ENCODE measurements at places on chromosomes 12 and 14. TPM values are rescaled to one million over a fixed set of nuclear protein-coding genes. Genes with fewer than 3 reads are reported as not detected.

GRCh38 chr12:6782850-6783566, 6.3 kb upstream of the CD4 start:
- DNase-seq, result no peak

DNA sequence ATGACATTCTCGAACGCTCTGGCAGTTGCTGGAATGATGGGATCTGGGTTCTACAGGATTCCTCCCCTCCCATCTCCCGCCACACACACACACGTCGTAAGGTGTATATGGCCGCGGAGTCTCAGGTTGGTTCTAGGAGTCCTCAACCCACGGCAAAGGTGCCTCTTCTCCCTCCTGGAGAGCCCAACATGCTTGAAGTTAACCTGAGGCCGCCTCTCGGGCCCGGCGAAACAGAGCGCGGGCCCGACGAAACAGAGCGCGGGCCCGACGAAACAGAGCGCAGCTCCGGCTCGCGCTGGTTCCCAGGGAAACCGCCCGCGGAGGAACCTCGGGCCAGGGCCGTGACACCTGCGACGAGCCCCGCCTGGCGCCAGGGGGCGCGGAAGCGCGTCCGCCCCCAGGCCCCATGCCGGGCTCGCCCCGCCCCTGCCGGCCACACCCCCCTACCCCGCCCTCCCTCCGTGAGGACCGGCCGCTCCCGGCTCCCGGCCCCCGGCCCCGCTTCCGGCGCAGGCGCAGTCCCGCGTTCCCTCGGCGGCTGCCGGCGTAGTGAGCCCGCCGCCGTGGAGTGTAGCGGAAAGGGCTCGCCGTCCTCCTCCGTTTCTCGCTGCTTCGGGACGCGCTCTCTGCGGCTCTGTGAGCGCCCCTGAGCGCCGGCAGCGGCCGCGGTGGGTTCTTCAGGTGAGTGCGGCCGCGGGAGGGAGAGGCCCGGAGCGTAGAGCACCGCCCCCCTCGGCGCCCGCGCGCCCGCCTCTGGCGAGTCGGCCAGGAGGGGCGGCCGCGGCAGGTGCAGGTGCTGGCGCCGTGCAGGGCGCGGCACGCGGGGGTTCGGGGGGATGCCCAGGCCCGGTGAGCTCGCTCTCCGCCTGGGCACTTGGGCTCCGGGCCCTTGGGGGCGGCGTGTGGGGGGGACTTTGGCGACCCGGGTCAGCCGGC, at the start of gene RAB3IP:
Gene RAB3IP, plus strand, starts transcription at position 510 of the 936 bp plus-strand sequence. CDS start 16,549 bp downstream, outside the sequence.
- peak; percentile 92 for DNase-seq

- DNase-seq, result no peak
These were observed 170.9 kb downstream of the DUSP6 start for GRCh38 chr12:89181271-89181920.

DNA sequence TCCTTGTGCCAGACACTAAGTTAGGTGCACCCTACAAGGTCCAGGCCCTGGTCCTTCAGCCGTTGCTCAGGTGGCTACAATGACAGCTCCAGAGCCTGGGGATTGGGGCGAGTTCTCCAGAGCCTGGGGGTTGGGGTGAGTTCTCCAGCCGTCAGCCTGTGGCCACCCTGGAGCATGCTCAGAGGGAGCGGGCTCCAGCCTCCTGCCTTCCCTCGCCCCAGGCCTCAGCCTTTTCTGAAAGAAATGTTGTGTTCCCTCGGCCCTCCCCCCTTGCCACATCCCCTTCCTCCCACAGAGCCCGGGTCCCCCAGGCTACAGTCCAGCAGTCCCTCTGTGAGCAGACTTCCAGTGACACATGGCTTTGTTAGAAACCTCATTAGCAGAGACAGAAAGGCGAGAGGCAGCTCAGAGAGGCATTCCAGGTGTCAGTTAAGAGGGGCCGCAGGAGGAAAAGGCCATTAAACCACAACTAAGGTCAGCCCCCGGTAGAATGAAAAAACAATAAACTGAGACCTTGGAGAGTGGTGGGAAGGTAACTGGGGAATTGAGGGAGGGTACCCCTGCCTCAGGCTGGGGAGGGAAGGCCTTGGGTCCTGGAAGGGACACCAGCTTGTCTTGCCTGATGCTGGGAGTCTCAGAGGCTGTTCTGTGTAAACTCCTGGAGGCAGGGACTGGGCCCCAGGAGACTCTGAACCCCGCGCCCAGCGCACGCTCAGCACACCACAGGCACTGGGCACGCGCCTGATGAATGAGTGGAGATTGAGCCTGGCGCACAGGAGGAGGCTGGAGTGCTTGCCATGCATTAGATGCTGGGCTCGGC, 23.1 kb upstream of the COL2A1 start:
- peak; percentile 29 for DNase-seq

The TNS2 gene
- total RNA-seq, result 3.2 TPM

DNA sequence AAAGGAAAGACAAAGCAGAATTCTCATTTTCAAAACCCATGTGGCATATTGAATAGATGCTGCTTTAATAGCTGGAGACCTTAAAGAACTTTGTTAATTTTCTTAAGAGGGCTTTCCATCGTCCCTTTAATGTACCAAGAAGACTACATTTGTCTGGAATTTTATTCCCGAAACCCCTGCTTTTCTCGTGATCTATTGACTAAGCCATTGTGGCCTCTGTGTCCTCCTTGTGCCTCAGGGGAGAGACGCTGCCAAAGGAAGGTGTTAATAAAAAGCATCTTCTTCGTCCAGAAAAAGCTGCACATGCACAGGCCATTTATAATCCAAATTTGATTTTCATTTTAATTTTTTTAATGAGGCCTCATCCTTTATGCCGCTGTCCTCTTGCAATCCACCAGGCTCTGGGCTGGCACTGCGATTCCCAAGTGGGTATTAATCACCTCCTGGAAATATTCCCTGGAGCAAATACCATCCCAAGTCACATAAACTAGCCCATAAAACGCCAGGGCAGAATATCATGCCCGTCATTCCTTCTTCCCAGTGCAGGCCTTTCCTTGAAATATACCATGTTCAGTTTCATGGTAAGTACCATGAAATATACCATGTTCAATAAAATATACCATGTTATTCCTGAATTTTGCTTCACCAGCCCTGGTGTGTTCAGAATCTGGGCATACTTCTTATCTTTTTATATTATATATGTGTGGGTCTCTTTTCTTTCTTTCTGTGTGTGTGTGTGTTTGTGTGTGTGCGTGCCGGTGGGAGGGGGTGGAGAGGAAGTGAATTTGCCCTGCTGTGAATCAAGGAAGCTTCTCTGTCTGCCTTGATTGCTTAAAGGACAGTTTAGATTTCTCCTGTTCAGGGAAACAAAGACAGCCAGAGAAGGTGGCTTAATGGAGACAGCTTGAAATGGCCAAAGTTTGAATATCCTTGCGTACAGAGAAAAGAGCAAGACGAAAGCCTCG, 147.6 kb downstream of the PHETA1 start:
- DNase-seq, result no peak

- DNase-seq, result peak; percentile 88
These were observed 7.7 kb downstream of the ENDOU start for GRCh38 chr12:47717443-47718193.

- no peak for DNase-seq
These were observed 1488.5 kb upstream of the FLRT2 start for GRCh38 chr14:84041421-84041820.

The SERPINA10 gene
- total RNA-seq, result not detected

DNA sequence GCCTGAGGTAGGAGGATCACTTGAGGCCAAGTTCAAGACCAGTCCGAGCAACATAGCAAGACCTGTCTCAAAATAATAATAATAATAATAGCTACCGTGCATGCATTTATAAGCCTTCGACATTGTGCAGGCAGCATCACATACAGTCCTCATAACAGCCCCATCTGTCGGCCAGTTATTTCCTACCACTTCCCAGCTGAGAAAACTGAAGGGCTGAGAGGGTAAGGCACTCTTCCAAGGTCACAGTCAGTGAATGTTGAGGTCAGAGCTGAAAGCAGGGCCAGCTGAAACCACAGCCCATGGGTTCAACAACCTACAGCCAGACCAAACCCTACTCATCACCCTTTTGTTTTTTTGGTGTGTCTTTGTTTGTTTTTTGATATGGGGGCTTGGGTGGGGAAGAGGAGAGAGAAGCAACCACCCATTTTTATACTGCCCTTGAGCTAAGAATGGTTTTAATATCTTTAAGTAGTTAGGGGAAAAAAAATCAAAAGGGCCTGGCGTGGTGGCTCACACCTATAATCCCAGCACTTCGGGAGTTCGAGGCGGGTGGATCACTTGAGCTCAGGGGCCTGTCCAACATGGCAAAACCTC, 16.8 kb upstream of the ITPK1 start:
- peak; percentile 34 for DNase-seq

GRCh38 chr12:18074001-18074400, 16.0 kb downstream of the RERGL start:
- DNase-seq, result no peak

The ANHX gene
- total RNA-seq, result not detected

DNA sequence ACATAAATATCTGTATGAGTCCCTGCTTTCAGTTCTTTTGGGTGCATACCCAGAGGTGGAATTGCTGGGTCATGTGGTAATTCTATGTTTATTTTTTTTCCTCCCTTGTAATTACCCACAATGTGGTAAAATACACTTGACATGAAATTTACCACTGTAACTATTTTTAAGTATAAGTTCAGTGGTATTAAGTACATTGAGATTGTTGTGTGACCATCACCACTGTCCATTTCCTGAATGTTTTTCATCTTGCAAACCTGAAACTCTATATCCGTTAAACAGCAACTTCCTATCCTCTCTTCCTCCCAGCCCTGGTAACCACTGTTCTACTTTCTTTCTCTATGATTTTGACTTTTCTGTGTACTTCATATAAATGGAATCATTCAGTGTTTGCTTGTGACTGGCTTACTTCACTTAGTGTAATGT, 51.4 kb downstream of the BORCS5 start:
- no peak for DNase-seq

The LBHD2 gene
- not detected for total RNA-seq

DNA sequence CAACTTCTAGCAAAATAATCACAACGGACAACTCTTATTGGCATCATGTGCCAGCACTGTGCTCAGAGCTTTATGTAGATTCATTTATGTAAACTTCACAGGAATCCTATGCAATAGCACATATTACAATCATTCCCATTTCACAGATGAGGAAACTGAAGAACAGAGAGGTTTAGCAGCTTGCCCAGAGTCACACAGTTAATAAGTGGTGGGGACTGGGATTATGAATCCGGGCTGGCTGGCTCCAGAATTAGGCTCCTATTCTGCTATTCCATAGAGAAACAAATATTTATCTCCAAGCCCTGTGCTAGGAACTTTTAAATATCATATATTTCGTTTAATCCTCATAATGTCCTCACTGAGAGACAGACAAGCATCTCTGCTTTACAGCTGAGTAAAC, 52.4 kb upstream of the OAS1 start:
- DNase-seq, result no peak

- no peak for DNase-seq
These were observed 52.6 kb downstream of the SEC23A start for GRCh38 chr14:39050389-39050788.

DNA sequence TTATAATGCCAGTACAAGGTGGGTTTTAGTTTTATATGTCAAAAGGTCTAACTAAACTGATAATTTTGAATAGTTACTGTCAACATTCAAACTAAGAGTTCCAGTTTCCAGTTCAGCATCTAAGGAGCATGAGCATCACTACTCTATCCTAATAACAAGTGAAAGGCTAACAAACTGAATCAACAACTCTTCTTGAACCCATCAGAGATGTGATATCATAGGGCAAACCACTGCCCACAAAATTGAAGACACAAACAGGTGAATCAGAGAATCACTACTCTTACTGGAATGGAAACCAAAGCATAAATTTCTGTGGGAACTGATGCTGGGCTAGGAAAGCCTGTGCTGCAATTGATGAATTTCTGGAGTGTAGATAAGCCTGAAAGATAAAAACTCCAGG, 140.7 kb upstream of the GRIP1 start:
- no peak for DNase-seq

DNA sequence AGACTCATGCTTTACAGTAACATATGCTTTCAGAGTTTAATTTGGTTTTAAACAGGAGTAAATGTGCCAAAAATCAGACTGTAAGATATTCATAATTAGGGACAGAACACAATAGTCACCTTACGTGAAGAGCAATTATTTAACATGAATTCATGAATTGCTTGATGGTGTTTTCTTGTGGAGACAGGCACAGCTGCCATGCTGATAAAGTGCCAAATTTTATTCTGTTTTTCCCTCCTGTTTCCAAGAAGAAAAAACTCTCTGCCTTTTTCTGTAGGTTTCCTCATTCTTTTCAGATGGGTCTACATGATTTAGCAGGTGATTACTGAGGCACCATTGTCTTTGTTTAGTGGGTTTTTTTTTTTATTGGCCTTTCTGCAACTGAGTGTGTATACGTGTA, 80.1 kb downstream of the C12orf42 start:
- DNase-seq, result no peak

The NDRG2 gene
- 21.8 TPM for total RNA-seq

All from hematopoietic multipotent progenitor cell (in vitro differentiated cells).